Activated B cell treated with CpG ODN at 0.5 μM for 24 hours (primary cell): ENCODE measurements at places on chromosomes 5 and 9.

GRCh38 chr9:82354279-82354659 lies 365.7 kb downstream of the SPATA31D1 start:
- no peak for DNase-seq

- DNase-seq: no peak
These were observed 70.1 kb upstream of the STARD4 start for GRCh38 chr5:111582451-111582850.

DNA sequence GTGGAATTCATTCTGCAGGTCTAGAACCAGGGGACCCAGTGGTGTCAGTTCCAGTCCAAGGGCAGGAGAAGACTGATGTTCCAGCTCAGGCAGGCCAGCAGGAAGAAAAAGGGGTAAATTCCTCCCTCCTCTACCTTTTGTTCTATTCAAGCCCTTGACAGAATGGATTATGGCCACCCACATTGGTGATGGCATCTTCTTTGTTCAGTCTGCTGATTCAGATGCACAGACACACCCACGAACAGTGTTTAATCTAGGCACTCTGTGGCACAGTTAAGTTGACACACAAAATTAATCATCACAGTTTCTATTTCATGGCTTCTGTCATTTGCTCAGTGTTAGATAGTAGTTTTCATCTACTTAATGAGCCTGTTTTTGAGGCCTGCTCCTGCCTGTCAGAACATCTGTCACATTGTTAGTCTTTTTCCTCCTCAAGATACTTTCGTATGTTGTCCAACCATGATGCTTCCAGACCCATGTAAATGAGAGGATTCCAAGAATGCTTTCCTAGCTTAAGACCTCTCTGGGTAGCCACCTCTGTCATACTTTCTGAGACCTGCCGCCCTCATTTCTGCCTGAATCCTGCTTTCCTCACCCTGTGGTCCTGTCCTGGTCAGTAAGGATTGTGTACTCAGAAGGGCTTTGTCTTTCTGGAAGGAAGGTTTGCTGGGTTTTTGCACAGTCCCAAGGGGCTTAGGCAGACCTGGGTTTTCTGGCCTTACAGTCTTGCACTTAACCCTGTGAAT lies 72.5 kb downstream of the SPIN1 start:
- DNase-seq: no peak

GRCh38 chr9:125878164-125878631 lies 131.0 kb downstream of the PBX3 start:
- no peak for DNase-seq

DNA sequence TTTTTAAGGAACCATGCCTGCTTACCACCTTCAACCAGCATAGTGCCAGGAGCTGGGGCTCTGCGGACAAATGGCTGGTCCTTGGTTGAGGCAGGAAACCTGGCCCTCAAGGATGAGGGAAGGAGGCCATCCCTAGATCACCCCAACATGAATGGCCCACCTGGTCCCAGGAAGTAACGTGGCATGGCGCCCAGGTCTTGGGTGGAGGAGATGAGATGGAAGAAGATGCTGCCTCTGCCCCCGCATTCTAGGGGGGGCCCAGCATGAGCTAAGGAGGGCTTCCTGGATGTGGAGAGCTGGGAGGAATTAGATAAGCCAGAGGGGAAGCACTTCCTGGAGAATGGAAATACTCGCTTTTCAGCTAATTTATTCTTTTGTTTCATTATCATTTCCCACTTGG lies 95.0 kb downstream of the DAB2IP start:
- no peak for DNase-seq

DNA sequence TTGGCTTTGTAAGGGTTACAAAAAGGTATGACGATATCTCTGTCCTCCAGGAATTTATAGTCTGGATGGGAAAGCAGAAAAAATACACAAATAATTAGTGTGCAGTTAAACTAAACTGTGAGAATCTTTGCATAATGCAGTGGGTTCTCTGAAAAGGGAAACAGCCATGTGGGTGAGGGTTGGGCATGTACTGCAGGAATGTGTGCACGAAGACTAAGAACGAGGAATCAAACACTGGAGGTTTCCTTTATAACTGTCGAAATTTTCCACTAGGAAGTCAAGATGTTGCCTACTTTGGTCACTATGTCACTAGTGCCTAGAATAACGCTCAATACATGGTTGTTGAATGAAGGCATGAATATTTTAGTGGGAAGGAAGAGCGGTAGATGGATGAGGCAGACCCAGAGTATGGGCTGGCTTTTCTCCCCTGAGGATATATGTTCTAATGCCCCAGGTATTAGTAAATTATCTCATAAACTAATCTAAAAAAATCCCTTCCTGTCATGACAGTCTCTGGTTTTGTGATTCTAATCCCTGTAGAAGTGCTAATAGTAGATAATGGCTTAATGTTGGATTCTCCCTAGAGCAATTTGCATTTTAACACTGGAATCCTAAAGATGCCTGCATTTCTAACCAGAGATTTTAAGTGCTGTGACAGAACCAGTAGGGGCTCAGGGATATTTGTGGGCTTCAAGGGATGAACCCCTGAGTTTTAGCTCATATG lies 227.3 kb downstream of the NMUR2 start:
- DNase-seq: no peak

- DNase-seq: no peak
These were observed 144.9 kb downstream of the GIN1 start for GRCh38 chr5:102975045-102975444.

DNA sequence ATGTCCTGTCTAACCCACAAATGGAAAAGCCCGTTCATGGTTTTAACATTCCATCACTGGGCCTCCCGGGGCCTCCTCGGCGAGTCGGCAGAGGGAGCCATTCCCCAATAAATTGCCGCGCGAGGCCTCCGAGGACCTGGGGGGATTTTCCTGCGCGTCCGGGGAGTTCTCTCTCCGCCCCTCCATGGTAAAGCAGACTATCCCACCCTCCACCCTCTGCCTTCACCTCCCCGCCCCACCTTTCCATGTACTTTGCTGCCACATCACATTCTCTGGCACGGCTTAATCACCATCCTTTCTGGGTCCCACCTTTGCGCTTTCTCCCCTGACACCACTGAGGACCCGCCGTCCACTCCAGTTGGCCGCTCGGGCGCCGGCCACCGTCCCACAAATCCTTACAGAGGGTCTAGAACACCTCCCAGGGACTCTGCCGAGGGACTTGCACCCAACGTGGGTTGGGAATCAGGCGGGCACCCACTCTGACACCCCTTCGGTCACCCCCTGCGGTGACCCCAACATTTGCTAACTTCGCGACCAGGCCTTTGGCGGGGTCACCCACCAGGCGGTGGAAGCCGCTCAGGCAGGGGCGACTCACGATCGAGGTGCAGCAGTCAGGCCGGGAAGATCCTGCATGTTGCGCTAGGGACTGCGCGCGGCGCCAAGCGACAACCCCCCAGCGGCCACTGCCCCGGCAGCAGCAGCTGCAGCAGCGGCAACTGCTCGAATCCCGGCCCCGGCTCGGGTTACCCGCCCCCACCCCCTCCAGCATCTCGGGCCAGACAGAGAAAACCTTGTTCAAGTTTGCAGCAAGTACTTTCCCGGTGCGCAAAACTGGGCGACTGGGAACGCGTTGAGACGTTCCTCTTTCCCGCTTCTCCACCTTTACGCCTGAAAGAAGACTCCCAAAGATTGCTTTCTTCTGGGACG lies at the start of gene MEGF10:
Gene MEGF10 (plus strand): TSS at position 778 of the 927 bp plus-strand sequence. CDS start 40,513 bp downstream, outside the sequence.
- no peak for DNase-seq

GRCh38 chr9:108698231-108698630 lies 157.6 kb downstream of the ACTL7B start:
- no peak for DNase-seq

- no peak for DNase-seq
These were observed 75.2 kb upstream of the COX7C start for GRCh38 chr5:86542532-86542931.
